ENCODE measurements at places on chromosomes 16 and 17.

- peak; percentile 52 for DNase-seq
Measured at GRCh38 chr17:82647593-82648164, 565 bp downstream of the WDR45B start.

- DNase-seq, result no peak
Measured at GRCh38 chr16:3189869-3190268, 1.9 kb downstream of the OR1F1 start.

GRCh38 chr17:57284984-57285646 is 28.8 kb downstream of the MSI2 start:
- DNase-seq, result peak; percentile 24

- DNase-seq, result no peak
Measured at GRCh38 chr17:58569196-58569595, 54.8 kb upstream of the MTMR4 start.

GRCh38 chr16:11257131-11257938 is 1.3 kb upstream of the SOCS1 start:
- peak; percentile 57 for DNase-seq

DNA sequence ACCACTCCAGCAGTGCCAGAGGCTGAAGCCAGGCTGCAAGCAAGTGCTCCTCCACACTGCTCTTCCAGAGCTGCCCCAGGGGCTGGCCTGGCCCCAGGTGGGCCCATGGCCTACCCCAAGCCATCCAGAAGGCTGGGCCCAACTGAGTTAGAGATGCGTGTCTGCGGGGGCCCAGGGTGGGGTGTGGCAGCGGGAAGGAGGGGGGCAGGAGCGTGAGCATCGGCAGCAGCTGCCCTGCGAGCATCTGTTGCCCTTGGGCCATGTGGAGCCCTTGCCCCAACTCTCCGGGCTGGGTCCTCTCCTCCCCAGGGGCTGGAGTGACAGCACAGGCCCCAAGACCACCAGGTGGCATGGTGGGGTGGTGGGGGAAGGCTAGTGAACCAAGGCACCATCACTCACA is 7.3 kb upstream of the SREBF1 start:
- DNase-seq, result no peak

DNA sequence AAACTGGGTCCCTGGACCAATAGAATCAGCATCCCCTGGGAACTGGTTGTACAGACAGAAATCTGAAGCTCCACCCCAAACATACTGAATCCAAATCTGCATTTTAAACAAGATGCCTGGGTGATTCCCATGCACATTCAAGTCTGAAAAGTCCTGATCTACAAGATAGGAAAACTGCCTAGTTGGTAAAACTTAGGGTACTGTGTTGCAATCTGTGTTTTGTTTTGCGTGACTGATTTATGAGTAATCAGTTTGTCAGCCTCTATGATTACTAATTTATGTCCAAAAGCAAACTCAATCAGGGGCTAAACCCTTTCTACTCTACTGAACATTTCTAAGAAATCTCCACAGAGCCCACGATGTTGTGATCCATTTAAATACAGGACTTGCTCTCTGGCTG is 103.8 kb downstream of the YPEL2 start:
- no peak for DNase-seq

DNA sequence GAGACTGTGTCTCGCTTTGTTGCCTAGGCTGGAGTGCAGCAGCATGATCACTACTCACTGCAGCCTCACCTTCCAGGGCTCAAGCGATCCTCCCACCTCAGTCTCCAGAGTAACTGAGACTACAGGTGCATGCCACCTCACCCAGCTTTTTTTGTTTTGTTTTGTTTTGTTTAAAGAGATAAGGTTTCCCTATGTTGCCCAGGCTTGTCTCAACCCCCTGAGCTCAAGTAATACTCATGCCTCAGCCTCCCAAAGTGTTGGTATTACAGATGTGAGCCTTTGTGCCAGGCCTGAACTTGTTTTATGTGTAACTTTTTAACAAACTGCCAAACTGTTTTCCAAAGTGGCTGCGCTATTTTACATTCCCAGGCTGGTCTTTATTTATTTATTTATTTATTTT is 41.8 kb upstream of the NUDT7 start:
- no peak for DNase-seq

DNA sequence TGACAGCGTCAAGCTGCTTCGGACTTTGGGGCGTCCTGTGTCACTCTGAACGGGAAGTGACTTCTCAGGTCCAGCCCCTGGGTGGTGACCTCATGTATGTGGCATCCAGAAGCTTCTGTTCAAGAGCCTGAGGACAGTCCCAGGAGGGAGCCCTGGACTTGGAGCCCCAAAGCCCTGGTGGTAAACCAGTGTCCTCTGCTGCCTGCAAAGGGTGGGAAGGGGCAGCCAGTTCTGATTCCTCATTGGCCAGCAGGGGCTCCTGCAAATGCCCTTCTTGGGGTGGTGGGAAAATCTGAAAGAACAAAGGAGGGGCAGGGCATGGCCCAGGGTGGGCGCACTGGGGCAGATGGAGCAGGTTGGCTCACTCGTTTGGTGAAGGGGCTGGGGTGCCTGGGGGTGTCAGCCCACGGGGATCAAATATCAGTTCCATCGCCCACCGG is 1.6 kb downstream of the OSGIN1 start:
- DNase-seq, result no peak

- DNase-seq, result no peak
Measured at GRCh38 chr16:1923299-1924034, 5.3 kb upstream of the HS3ST6 start.

DNA sequence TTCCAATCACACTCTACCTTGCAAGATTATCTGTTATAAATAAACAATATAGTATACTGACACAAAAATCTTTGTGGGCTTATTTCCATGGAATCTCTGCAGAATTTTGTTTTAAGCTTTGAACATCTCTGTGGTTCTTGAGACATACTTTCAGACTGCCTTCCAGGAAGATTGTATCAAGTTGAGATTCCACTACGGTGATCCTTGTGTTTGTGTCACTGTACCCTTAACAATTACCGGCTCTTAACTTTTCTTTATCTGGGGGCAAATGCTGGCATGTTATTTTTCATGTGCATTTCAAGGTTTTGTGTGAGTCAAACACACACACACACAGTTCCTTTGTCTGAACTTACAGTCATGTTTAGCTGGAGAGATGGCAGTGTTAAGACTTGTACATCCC is 472.7 kb upstream of the HSBP1 start:
- DNase-seq, result no peak

GRCh38 chr16:47553853-47554564 is 92.9 kb downstream of the PHKB start:
- DNase-seq, result no peak

GRCh38 chr16:50667497-50668367 is 13.4 kb downstream of the SNX20 start:
- DNase-seq, result no peak

GRCh38 chr16:50627419-50627818 is 53.7 kb downstream of the SNX20 start:
- peak; percentile 45 for DNase-seq

DNA sequence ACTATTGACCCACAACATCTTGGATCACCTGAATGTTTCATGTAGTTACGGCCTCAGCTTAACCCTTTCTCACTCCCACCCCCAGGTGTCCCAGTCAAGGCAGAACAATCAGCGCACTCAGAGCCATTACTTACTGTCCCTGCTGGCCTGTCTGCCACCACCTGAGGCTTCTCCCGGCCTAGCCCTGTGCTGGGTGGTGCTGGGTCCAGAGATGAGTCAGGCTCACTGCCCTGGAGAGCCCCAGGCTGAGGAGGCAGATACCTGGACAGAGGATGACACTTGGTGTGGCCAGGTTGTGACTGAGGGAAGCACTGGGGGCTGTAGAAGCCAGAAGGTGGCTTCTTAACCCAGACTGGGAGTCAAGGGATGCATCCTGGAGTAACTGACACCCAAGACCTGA is 4.0 kb upstream of the SLC5A2 start:
- DNase-seq, result no peak

DNA sequence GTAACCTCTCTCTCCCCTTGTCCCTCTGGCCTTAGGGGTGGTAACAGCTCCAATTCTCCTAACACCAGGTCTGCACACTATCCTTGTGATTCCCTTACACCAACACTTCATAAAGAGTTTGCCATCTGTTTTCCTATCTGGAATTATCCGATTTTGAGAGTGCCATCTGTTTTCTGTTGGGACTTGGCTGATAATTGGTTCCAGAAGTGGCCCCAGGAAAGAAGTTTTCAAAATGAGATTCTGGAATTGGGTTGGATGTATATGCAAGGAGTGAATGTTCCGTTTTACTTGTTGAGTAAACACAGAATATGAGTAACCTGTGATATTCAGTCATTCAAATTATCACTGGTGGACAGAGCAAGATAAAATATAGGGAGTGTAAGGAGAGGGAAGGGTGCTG is 134.1 kb upstream of the HS3ST3A1 start:
- no peak for DNase-seq

DNA sequence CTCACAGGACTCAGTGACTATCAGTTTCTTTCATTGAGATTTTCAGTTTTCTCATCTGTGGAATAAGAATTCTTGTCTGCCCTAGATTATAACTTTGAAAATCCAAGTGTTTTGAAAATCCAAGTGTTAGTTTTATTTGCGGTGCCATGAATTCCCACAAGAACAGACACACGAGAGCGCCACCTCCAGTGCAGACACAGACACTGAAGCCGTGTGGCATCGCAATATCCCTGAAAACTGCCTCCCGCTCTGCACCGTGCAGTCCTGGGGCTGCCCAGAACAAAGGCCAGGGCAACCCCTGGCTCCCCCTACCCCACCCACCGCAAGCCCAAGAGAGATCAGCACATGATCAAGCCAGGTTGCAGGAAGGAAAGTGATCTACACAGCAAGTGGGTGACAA is 229.5 kb upstream of the ASIC2 start:
- no peak for DNase-seq

DNA sequence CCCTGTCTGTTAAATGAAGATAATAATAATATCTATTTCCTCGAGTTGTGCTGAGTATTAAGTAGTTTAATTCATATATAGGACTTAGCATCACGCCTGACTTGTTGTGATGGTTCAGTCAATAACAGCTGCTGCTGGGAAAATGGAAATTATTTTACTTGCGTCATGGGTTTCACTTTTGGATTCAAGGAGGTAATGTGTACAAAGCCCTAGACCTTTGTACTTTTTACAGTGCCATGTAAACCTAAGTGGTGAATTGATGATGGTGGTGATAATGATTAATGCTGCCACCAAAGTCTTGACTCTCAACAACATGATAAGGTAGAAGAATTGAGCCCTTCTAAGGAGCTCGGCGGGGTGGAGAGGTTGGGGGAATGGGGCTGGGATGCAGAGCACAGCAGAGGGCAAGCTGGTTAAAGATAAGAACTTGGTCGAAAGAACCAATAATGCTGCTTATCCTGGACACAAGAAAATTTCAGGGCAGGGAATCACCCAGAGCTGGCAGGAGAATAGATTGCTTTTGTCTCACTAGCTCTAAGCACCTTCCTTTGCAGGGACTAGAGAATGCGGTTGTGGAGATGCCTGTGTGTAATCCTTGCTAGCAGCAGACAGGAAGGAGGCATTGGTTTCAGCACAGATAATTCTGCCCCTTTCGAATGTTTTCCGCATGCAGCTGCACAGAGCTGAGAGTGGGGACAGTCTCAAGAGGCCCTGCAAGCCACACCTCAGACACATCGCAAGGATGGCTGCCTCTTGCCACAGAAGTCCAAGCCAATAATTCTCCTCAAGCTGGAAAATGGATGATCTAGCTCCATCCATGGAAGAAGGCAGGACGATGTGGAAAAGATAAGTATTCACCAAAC is 187.1 kb downstream of the TMEM114 start:
- no peak for DNase-seq

DNA sequence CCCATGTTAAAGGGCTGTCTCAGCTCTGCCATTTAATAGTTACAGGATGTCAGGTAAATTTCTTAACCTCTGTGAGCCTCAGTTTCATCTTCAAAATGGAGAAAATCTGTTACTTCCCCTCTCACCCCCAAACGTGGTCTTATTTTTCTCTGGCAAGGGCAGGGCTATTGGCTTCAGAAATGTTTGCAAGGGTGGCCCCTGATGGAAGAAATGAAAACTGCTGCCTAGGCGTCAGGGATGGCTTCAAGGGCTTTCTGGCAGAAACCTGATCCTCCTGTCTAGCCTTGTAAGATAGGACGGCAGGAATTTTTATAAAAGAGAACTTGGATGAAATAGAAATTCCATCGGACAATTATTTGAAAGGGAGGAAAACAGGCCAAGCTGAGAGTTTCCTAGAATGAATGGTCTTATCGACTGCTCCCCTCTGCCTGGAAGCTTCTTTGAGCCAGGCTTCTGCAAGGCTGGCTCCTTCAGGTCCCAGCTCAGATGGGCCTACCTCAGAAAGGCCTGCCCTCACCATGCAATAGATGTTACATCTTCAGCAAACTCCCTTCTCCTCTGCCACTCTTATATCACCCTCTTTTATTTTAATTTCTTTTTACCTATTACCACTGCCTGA is 43.0 kb upstream of the TANGO6 start:
- peak; percentile 19 for DNase-seq

DNA sequence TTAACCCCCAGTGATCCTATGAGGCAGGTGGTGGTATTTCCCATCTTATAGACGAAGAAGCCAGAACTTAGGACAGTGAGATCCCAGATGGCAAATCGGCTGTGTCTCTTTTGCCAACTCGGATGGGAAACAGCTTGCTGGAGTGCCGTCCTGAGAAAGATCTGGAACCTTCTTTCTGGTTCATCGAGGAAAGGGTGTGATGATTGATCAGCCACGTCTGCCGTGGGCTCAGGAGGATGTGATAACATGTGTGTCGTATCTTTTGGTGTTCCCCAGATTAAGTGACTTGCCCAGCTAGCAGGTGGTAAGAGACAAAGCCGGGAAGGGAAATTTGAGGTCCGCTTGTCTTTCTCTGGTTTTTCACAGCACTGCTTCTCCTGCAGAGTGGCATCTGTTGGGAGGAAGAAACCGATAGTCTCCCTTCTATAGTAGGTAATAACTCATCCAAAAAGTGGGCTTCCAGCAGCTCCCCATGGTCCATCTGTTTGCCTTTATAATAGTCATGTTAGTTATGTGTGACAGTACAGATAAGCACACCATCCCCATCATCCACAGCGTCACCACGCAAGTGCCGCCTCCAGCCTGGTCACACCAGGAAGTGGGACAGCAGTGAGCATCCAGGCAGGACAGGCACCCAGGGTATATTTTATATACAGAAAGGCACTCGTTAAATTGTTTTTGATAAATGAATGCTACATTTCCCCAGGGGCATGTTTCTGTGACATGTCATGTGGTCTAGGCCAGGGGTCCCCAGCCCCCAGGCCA is 175.5 kb downstream of the KATNIP start:
- DNase-seq, result no peak

GRCh38 chr16:67000384-67001351 is 12.3 kb downstream of the CES4A start:
- DNase-seq, result peak; percentile 47

DNA sequence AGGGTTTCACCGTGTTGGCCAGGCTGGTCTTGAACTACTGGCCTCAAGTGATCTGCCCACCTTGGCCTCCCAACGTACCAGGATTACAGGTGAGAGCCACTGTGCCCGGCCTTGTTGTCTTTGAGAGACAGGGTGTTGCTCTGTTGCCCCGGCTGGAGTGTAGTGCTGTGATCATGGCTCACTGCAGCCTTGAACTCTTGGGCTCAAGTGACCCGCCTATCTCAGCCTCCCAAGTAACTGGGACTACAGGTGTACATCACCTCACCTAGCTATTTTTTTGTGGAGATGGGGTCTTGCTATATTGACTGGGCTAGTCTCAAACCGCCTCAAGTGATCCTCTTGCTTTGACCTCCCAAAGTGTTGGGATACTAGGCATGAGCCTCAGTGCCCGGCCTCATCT is 68.4 kb downstream of the PGS1 start:
- no peak for DNase-seq

GRCh38 chr17:79219208-79219935 is 144.7 kb downstream of the ENGASE start:
- no peak for DNase-seq

- DNase-seq, result no peak
Measured at GRCh38 chr16:17170435-17170834, 300.3 kb downstream of the XYLT1 start.

- no peak for DNase-seq
Measured at GRCh38 chr17:3035256-3035967, 28.0 kb downstream of the OR1D5 start.

All from stimulated activated CD4-positive, alpha-beta T cell treated with anti-CD3 and anti-CD28 coated beads, Interleukin-4, amount 100 ng/mL, for 4 hours (primary cell).